ENCODE measurements at places on chromosomes 16 and 17.

- no peak for DNase-seq
Observed at GRCh38 chr16:12298285-12298684, 321.8 kb downstream of the SNX29 start.

GRCh38 chr17:47801176-47801765 lies 20.3 kb downstream of the OSBPL7 start:
- no peak for DNase-seq

- no peak for DNase-seq
Observed at GRCh38 chr16:67773099-67773498, 33.3 kb downstream of the RANBP10 start.

- DNase-seq, result no peak
Observed at GRCh38 chr17:77742579-77742978, 215.9 kb upstream of the TNRC6C start.

- no peak for DNase-seq
Observed at GRCh38 chr17:74971842-74972106, 785 bp downstream of the HID1 start.

DNA sequence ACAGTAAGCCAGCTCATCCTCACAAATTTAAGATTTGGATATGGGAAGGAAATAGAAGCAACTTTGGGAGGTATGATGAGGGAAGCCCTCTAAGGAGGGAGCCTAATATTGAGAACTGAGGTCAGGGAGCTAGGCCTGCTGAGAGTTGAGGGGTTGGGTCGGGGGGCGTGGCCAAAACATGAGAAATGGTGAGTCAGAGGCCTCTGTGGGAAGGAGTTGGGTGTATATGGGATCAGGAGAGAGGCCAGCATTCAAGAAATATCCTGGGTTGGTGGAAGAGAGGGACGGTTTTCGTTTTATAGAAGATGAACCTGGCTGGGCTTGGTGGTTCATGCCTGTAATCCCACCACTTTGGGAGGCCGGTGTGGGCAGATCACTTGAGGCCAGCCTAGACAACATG lies 48.4 kb downstream of the CLEC16A start:
- no peak for DNase-seq

GRCh38 chr17:64240741-64241347 lies 22.2 kb downstream of the TEX2 start:
- no peak for DNase-seq

- DNase-seq, result no peak
Observed at GRCh38 chr17:8225813-8226535, 15.6 kb upstream of the AURKB start.

DNA sequence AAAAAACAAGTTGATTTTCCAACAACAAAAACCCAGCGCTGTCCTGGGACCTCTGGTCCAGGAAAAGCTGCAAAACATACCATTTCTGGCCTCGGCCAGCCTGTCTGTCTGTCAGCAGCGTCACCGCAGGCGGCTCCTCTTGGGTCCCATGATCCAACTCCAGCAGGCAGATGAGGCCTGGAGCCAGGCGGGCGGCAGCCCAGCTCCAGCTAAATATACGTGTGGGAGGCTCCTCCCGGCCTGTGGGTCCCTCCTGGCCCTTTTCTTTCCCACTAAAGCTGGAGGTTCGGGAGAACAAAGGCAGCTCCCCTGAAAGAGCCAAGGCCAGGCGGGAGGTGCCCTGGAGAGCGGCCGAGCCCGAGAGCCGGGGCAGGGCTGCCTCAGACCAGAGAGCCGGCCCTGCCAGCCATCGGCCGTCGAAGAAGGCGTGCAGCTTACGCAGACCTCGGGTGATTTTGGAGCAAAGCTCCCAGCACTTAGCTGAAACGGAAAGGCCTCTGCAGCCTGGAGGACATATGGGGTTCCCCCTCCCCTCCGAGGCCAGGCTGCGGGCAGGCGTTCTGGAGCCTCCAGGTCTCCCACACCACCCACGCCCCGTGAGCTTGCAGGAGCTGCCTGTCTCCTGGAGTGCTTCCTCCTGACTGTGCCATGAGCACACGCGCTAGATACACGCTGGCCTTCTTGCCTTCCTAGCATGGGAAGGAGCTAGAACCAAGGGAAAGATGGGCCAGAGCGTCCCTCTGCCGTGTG lies 19.9 kb upstream of the JPH3 start:
- no peak for DNase-seq

- DNase-seq, result no peak
Observed at GRCh38 chr16:50389900-50390299, 21.1 kb upstream of the BRD7 start.

- no peak for DNase-seq
Observed at GRCh38 chr16:10740000-10740844, 3.4 kb upstream of the NUBP1 start.

- no peak for DNase-seq
Observed at GRCh38 chr17:48567209-48567608, 10.9 kb downstream of the HOXB4 start.

DNA sequence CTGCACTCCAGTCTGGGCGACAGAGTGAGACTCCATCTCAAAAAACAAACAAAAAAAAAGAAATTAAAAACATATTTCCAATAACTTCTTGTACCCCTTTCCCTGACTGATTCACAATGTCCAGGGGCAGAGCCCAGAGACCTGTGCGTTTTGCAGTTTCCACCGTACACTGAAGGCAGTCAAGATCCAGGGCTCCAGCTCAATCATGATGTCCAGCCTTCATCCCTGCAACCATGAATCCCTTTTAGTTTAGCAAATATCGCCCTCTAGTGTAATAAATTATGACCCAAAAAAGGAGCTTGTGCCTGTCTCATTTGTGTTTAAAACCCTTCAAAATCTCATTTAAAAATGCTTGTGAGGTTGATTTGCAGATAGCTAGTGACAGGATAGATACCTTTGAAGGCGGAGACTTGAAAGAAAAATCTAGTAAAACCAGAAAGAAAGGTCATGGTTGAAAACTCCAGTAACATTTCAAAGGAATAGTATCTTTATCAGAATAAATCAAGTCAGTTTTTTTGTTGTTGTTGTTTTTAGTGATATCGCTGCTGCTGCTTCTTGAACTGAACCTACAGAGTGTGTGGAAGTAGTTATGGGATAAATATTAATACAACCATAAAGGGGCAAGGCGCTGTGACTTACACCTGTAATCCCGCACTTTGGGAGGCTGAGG lies 3.7 kb upstream of the ERN1 start:
- no peak for DNase-seq

GRCh38 chr16:9778849-9779248 lies 403.4 kb downstream of the GRIN2A start:
- no peak for DNase-seq

- DNase-seq, result no peak
Observed at GRCh38 chr17:78306913-78307312, 53.0 kb downstream of the SOCS3 start.

DNA sequence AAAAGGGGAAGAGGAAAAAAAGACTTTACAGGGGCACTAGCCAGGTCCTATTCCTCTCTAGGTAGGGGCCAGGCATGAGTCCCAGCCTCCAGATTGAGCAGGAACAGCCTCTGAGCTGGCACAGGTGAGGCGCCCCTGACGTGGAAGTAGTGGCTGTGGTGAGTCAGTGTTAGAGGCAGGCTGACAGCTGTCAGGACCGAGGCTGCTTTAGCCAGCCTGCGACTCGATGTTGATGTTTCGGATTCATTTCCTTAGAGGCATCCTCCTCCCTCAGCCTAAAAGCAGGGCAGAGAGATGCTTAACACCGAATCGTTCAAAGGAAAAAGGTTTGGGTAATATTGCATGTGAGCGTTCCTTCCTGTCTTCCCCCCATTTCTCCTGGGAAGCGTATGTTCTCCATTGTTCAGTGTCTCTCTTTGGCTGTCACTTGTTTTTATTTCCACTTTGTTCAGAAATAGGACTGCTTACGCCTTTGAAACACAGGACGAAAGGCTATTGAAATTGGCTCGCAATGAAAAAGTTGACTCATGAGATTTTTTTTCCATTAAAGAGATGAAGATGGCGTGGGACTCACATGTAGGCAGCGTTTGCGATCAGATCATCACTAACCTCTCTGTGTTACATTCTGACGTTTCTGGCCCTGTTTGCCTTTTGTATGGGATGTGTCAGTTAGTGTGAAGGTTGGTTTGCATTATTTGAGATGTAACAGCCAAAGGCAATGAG lies 1.3 kb downstream of the KIAA0513 start:
- DNase-seq, result no peak

- DNase-seq, result no peak
Observed at GRCh38 chr16:11128211-11129141, 127.5 kb downstream of the SOCS1 start.

DNA sequence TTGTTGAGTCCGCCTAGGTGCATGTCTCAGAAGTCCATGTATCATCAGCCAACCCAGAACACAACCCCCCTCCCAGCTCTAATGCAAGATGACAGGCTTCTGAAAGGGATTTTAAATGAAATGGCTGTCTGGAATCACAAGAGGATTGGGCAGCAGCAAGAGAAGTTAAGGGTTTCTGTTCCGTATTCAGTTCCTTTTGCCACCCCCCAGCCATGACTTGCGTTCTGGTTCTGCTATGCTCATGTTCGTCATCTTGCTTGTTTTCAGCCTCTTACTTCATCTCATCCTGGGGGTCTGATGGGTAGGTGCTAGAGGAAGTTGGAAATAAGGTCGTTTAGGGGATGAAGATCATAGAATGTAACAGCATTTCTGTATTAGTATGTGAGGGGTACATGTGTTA lies 12.0 kb downstream of the MINK1 start:
- DNase-seq, result no peak

DNA sequence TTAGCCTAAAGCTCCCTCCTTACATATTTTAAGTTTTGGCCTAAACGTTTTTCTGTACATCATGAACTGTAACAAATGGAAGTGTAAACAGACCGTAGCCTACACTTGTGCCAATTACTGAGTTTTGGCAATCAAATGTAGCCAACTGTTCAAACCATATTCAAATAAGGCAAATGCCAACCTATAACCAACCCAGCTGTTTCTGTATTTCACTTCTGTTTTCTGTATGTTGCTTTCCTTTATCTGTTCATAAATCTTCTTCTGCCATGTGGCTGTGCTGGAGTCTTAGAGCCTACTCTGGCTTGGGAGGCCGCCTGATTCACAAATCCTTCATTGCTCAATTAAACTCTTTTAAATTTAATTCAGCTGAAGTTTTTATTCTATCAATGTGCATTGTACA lies 6.9 kb upstream of the C16orf78 start:
- no peak for DNase-seq

- DNase-seq, result no peak
Observed at GRCh38 chr17:37779554-37779953, 34.7 kb upstream of the HNF1B start.

GRCh38 chr16:57304169-57305061 lies 19.9 kb upstream of the PLLP start:
- no peak for DNase-seq

GRCh38 chr16:1279945-1280589 lies 24.2 kb downstream of the TPSD1 start:
- DNase-seq, result no peak

GRCh38 chr16:54193665-54194333 lies 92.8 kb downstream of the IRX3 start:
- DNase-seq, result no peak

- DNase-seq, result no peak
Observed at GRCh38 chr16:50459496-50460080, 88.6 kb upstream of the NKD1 start.

DNA sequence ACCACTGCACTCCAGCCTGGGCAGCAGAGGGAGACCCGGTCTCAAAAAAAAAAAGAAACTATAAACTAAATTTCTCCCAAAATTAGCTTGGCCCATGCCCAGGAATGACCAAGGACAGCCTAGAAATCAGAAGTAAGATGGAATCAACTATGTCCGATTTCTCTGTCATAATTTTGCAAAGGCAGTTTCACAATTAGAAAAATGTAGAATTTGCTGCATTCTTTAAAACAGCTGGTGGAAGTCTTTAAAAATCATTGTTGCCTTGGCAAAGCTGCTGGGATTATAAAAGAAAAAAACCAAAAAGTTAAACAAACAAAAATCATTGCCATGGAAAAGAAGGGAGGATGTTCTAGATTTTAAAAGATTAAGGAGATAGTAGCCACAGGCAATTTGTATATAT lies 32.4 kb downstream of the WWP2 start:
- DNase-seq, result no peak

DNA sequence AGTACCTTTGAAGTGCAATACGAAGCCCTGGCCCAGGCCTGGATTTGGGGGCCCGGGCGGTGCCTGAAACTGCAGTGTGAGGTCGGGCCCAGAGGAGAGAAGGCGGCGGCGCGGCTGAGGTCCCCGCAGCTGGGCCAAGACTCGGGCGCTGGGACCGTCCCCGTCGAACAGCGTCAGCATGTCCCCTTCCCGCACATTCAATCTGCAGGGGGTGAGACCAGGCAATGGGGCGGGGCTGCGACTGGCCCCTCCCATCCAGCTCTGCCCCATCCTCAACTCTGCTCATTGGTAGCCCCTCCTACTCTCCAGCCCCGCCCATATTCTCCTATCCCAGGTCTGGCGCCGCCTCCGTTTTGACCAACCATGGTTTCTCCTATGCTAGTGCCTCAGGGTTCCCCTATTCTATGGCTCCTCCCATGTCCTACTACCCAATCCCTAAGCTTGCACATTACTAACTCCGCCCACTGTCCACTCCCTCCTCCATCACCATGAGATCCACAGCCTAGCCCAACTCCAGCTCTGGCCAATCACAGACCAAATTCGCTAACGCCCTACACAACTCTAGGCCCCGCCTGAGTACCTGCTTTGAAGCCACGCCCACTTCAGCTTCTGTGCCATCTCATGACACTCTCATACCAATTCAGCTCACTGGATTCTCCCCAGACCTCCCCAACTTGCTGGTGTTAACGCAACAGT lies 14.4 kb upstream of the CDIPT start:
- DNase-seq, result no peak

GRCh38 chr16:89269805-89270665 lies 52.5 kb downstream of the ZNF778 start:
- DNase-seq, result no peak

DNA sequence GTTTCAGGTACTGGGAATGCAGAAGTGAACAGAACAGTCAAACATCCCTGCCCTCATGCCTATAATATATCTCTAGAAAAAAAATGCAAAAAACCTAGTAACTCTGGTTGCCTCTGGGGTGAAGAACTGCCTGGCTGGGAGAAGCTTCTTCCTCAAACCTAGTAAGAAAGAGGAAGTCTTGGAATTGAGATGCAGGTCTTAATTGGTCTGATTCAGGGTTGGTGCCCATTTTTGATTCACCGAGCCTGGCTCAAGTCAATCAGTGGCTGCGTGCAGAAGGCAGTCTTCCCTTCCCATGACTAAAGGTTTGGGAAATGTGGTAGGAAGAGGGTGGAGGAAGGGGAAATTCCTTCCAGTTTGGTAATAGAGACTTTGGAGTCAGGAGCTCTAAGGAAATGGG lies 22.4 kb downstream of the CDRT15 start:
- no peak for DNase-seq

DNA sequence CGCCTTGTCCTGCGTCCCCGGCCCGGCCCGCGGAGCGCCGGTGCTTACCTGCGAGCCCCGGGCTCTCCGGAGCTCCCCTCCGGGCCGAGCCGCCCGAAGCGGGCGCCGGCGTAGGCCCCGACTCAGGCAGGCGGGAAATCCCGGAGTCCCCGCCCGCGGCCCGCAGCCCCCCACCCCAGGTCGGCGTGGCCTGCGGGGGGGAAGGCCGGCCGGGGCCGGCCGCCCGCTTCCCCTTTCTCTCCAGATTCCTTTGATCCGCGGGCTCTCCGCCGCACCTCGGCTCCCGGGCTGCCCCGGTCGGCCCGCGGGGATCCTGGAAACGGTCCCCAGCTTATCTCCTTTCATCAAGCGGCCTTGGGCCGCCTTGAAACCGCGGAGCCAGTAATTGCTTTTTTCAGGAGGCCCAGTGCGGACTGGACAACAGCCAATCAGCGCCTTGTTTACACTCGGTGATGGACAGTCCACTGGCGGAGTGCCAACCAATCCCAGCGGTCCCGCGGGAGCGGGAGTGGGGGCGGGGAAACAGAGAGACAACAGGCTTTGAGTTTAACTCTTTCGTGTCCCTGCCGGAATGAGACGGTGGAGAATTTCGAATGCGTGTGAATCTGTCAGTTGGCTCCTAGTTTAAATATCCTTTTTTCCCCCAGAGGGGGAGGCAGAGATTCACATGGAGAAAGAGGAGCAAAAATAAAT lies 1.4 kb upstream of the BAHCC1 start:
- peak; percentile 100 for DNase-seq
